Spinal cord (tissue), 10 donors: ENCODE measurements at places on chromosomes 2 and 18.

DNA sequence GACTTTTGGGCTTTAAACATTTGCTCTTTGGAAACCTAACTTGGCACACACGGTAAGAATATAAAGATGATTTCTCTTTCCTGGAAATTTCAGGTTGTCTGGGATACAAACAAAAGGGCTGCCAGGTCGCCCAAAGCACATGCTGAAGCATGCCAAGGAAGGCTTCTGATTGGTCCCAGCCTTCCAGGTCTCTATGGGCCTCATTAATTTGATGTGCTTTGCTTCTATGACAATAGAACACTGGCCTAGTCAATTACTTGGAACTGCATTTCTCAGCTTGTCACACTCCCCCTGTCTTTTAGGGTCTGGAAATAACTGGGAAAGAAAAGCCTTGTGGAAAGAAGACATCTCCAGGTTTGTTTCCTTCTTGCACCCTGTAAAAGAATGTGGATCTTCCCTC is 228.9 kb downstream of the ADCYAP1 start:
- DNase-seq, result no peak

DNA sequence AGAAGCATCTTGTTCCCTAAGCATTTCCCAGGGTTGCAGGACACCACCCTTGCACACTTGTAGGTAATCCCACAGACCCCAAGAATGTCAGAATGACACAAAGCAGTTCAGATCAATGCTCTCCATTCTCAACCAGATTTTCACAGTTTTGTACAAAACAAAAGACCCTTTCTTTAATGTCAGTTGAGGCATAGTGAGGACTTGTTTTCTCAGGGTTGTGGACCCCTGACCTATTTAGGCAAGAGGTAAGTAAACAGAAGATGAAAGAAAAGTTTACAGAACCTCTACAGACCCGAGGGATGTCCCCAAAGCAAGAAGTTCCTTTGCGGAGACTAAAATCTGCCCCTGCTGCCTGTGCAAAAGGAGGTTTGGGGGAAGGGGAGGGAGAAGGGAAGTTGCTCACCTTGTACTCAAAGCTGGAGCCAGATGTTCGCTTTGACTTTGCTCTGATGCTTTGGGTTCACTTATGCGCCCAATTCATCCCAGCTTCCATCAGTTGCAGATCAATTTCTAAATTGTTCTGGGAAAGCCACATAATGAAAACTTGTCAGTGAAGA is 635.4 kb downstream of the EPHA4 start:
- DNase-seq, result no peak

DNA sequence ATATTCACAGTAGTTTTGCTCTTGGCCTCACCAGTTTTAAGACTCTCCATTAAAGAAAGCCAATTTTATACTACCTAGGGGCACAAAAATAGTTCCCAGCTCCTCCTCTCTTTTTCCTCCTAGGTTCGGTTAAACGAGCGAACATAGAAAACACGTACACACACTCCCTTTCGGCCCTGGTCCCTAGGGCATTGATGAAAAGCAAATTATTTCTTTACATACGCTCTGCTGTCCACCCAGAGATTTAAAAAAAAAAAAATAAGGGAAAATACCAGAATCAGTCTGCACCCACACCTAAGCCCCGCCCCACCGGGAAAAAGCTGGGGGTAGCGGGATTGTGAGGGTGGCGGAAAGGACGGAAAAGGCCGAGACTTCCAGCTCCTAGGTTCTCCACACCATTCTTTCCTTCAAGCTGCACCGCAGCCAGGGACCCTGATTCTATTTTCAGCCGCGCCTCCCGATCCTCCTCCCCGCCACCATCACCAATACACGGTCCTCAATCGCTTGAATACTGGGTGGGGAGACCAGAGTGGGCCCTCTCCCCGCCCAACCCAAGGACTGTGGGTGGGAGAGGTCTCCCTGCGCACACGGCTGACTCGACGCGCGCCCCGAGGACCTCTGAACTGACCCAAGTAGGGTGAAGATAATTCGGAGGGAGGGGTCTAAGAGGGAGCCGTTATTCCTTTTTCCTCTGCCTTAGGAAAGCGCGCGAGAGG is 769 bp downstream of the ATF2 start:
- no peak for DNase-seq

DNA sequence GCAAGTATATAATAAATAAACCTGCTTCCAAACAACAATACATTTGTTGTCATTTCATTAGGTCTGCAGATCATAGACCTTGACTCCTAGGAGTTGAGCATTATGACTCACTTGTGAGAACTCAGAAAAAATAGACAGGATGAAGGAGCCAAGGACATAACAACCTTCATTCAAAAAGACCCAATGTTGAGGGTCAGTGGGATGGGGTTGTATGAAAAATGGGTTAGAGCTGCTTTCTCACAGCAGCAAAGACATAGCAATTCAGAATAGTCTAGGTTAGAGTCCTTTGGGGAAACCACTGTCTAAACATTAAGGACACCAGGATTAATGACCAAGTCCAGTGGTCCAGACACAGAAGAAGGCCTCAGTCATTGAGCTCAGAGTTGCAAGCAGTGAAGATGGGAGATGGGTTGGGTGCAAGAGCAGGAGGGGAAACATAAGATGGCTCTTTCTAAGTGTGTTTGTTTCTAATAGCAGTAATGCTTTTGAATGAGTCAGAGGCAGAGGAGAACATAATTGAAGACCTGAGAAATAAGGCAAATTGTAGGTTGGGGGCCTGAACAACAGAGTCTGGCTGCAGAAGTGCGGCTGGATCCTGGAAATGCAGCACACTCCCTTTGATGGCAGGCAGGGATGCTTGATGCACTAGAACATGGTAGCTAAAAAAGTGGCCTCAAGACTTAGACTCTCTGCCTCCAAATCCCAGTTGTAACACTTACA is 3.7 kb upstream of the SERPINB10 start:
- no peak for DNase-seq

DNA sequence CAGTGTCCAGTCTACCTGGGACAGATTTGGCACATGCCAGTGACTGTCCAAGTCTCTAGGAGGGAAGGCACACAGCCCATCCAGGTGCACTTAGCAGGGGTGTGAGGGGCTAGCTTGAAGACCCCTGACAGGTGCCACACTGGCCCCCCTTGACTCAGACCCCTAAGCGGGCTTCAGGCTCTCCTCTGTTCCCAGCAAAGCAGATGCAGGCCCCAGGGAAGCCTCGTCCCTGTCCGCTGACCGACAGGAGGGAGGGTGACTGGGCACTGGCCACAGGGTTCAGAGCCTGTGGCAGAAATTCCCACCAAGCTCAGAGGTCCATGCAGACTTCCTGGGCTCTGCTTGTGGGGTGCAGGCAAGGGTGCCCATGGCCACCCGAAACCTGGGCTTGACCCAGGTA is 239.8 kb upstream of the MYT1L start:
- no peak for DNase-seq

DNA sequence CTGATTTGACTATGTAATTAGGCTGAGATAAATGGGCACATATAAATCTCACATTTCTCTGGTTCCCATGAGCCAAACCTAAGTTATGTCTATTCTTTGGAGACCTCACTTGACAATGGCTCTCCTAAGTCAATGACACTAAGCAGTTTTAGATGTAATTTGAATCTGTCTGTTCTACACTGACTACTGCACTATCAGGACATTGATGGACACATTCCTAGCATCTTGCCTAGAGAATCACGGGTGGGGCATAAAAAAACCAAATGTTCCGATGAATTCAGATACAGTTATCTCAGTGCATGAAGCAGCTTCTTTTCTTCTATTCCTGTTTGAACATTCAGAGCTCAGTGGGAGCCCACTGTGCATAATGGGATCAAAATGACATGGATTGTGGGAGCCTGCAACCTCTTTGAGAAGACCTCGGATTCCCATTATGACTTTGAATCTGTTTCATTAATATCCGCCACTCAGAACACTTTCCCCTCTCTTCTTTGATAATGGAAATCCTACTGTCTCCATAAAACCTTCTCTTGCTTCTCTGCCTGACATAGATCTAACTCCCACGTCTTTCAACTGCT is 110.8 kb downstream of the FSHR start:
- no peak for DNase-seq

DNA sequence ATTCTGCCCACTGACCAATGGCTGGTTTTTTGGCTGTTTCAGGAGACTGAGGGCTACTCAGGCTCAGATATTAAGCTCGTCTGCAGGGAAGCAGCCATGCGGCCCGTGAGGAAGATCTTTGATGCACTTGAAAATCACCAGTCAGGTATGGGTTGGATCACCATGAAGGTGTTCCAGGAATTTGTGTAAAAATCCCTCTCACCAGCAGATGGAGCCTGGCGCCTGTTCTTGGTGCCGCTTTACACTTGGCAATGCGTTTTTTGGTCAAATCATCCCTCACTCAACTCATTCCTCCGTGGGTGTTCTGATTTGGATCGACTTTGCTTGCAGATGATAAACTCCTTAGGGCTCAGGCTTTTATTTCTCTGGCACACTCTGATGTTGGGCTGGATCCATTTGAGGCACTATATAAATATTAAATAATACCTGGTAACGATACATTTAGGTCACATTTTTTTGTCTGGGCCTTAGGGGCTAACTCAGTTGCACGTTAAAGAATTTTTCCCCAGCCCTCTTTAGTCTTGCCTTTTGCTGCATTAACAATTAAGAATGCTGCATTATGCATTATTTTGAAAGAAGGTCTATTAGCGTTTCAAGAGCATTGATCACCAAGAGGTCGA is 50.0 kb downstream of the HDHD2 start:
- DNase-seq, result no peak

GRCh38 chr2:22786817-22787216 is 598.2 kb upstream of the KLHL29 start:
- DNase-seq, result no peak

GRCh38 chr2:8193686-8194615 is 487.9 kb upstream of the ID2 start:
- peak; percentile 22 for DNase-seq

GRCh38 chr2:137262594-137262993 is 497.2 kb downstream of the THSD7B start:
- no peak for DNase-seq

GRCh38 chr18:55764386-55764785 is 176.4 kb upstream of the TCF4 start:
- no peak for DNase-seq

GRCh38 chr2:70708376-70709199 is 59.4 kb downstream of the ADD2 start:
- no peak for DNase-seq

- DNase-seq, result no peak
Measured at GRCh38 chr18:31736630-31737029, 24.1 kb downstream of the SLC25A52 start.

- no peak for DNase-seq
Measured at GRCh38 chr2:32863803-32864202, 83.0 kb upstream of the LTBP1 start.

DNA sequence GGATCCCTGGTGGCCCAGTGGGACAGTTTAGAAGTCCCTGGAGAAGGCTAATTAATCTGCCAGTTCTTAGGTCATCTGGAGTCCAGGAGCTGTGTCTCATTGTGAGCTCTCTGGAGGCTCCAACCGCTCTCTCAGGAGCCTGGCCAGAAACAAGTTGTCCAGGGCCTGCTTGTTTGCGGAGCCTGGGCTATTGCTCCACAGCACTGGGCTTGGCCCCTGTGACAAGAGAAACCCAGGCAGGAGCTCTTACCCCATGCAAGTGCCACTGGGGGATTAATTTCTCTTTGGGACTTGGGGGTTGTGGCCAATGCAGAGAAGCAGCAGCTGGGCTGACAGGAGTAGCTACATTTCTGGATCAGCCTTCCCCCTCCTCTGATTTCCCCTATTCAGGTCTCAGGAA is 24.5 kb upstream of the TNP1 start:
- DNase-seq, result no peak

GRCh38 chr18:23912356-23912755 is 102.2 kb upstream of the TTC39C start:
- DNase-seq, result no peak

DNA sequence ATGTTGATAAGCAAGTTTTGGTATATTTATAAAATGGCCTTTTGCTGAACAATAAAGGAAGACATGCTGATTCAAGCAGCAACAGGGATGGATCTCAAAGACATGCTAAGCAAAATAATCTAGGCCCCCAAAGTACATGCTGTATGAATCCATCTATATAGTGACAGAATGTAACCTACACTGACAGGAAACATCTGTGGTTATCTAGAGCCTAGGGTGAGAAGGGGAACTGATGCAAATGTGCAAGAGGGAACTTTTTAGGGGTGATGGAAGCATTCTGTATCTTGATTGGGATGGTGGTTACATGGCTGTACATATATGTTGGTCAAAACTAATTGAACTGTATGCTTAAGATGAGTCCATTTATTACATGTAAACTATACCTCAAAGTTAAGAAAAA is 24.2 kb downstream of the CNRIP1 start:
- DNase-seq, result no peak

GRCh38 chr2:8604262-8604661 is 77.6 kb upstream of the ID2 start:
- DNase-seq, result no peak

- no peak for DNase-seq
Measured at GRCh38 chr2:46962751-46963150, 47.1 kb upstream of the MCFD2 start.

- DNase-seq, result no peak
Measured at GRCh38 chr18:48918660-48919456, 31.9 kb downstream of the SMAD7 start.

DNA sequence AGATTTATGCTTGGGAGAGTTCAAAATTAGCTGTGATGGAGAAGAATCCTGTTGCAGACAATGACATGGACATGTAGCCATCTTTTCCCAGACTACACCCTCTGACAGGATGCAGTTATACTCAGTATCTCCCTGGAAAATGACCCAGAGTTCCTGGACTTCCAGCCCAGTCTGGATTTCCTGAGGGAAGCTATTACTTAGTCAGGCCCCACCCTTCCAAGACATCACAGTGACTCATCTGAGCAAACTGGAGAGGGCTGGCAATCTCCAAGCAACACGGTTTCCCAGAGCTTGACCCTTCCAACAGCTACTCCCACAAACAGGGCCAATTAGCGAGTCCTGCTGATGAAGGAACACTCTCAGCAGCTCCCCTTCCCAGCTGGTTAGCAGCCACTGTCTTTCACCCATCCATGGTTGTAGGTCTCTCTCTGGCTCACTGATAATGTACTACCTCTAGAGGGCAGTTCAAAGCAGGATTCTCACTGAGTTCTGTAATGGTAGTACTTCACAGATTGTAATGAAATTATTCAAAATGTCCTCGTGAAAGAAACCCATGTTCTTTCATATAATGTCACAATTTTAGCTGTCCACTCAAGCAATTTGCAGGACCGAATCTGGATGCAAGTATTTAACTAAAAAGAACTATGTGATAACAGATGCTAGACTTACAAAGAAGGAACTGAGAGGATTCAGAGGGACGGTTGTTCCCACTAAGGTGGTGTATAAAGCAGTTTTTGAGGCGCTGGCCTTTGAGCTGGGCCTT is 110.2 kb downstream of the MDH1 start:
- no peak for DNase-seq

DNA sequence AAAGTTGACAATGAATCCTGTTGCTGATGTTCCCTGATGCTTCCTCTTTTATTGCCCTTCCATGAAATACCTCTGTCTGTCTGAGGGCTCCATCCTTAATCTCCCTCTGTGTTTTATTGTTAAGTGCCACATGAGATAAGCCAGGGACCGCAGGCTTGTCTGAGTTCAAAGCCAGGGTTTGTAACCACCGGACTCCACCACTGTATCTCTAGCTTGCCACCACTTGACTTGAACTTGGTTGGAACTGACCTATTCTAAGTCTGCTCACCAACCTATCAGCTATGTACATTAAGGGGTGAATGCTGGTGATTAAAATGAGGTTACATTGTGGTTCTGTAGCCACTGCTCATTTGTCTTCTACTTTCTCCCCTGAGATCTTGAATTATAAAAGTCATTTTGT is 328.5 kb upstream of the ZEB2 start:
- DNase-seq, result no peak
